Type B pancreatic cell (in vitro differentiated cells): ENCODE measurements at places on chromosomes 3 and 15. TPM values are rescaled to one million over a fixed set of nuclear protein-coding genes. Genes with fewer than 3 reads are reported as not detected.

The C15orf62 gene
- total RNA-seq = 1.1 and 1.3 TPM in 2 replicates

The TRPM1 gene
- total RNA-seq = 9.5 TPM in 1 of 2 replicates, not detected in the other

The CISH gene
- 4.1 and 7.0 TPM in 2 replicates for total RNA-seq

The GRK7 gene
- total RNA-seq = 0.10 TPM in 1 of 2 replicates, not detected in the other

The ARHGAP11A gene
- total RNA-seq = 21.7 and 52.6 TPM in 2 replicates

The DUOXA2 gene
- total RNA-seq = 0.17 and 0.52 TPM in 2 replicates

The GHSR gene
- total RNA-seq = not detected in 2 replicates

The AMT gene
- 12.5 and 21.6 TPM in 2 replicates for total RNA-seq

- no peak overlapping the region for H3K27ac ChIP-seq
- no peak overlapping the region for H3K4me3 ChIP-seq
- no peaks in the 10 kb centered on the region for H3K27me3 ChIP-seq
- no peaks in the 10 kb centered on the region for H3K36me3 ChIP-seq
- no peak for DNase-seq
Measured at GRCh38 chr3:191781044-191781443, 320.1 kb downstream of the PYDC2 start.

GRCh38 chr3:159513867-159514380 lies 474.7 kb upstream of the IL12A start:
- H3K4me1 ChIP-seq = no peaks in the 10 kb centered on the region
- no peak for DNase-seq
- no peak overlapping the region for H3K4me3 ChIP-seq
- no peaks in the 10 kb centered on the region for H3K36me3 ChIP-seq
- H3K27ac ChIP-seq = no peak overlapping the region
- H3K27me3 ChIP-seq = peaks cover 12% of the 10 kb centered on the region

GRCh38 chr3:102206511-102207031 lies 228.2 kb upstream of the ZPLD1 start:
- H3K36me3 ChIP-seq = no peaks in the 10 kb centered on the region
- no peak for DNase-seq
- H3K4me1 ChIP-seq = no peaks in the 10 kb centered on the region
- H3K4me3 ChIP-seq = no peak overlapping the region
- H3K27me3 ChIP-seq = no peaks in the 10 kb centered on the region
- no peak overlapping the region for H3K27ac ChIP-seq

DNA sequence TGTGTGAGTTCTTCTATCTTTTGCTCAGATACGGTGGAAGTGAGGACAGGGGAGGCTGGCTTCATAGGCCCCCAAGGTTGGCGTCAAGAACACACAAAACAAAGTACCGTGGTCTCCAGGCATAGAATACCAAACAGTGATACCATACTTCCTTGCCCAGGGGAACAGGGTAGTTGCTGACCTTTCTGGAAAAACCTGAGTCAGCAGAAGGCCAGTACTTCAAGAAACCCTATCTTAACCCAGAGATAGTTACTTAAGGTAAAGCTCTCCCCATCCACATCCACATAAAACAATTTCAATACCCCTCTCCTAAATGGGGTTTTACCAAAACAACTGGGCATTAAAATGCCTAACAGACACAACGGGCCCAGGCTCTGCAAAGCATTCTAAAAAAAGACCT lies 29.6 kb upstream of the RPS17 start:
- peaks cover 12% of the 10 kb centered on the region for H3K4me1 ChIP-seq
- H3K36me3 ChIP-seq = no peaks in the 10 kb centered on the region
- peaks cover 42% of the 10 kb centered on the region for H3K27me3 ChIP-seq
- H3K27ac ChIP-seq = no peak overlapping the region
- no peak overlapping the region for H3K4me3 ChIP-seq

- H3K4me1 ChIP-seq = no peaks in the 10 kb centered on the region
- no peak overlapping the region for H3K4me3 ChIP-seq
- no peak overlapping the region for H3K27ac ChIP-seq
- no peaks in the 10 kb centered on the region for H3K36me3 ChIP-seq
- no peaks in the 10 kb centered on the region for H3K27me3 ChIP-seq
- DNase-seq = no peak
Measured at GRCh38 chr3:100882571-100882984, 110.6 kb downstream of the ABI3BP start.

- DNase-seq = no peak
- H3K27me3 ChIP-seq = no peaks in the 10 kb centered on the region
- H3K36me3 ChIP-seq = no peaks in the 10 kb centered on the region
- peak overlapping the region; percentile 79 for H3K4me3 ChIP-seq
- H3K27ac ChIP-seq = peak overlapping the region; percentile 46
- peaks cover 60% of the 10 kb centered on the region for H3K4me1 ChIP-seq
Measured at GRCh38 chr3:69081583-69082262, 1.6 kb upstream of the UBA3 start.

GRCh38 chr3:89246326-89246725 lies 138.9 kb downstream of the EPHA3 start:
- no peak overlapping the region for H3K4me3 ChIP-seq
- peaks cover 4% of the 10 kb centered on the region for H3K4me1 ChIP-seq
- H3K36me3 ChIP-seq = no peaks in the 10 kb centered on the region
- H3K27me3 ChIP-seq = no peaks in the 10 kb centered on the region
- no peak overlapping the region for H3K27ac ChIP-seq

GRCh38 chr3:101279162-101279561 lies 41.2 kb downstream of the IMPG2 start:
- no peak for DNase-seq
- no peak overlapping the region for H3K4me3 ChIP-seq
- no peaks in the 10 kb centered on the region for H3K27me3 ChIP-seq
- H3K4me1 ChIP-seq = peaks cover 8% of the 10 kb centered on the region
- H3K36me3 ChIP-seq = no peaks in the 10 kb centered on the region

DNA sequence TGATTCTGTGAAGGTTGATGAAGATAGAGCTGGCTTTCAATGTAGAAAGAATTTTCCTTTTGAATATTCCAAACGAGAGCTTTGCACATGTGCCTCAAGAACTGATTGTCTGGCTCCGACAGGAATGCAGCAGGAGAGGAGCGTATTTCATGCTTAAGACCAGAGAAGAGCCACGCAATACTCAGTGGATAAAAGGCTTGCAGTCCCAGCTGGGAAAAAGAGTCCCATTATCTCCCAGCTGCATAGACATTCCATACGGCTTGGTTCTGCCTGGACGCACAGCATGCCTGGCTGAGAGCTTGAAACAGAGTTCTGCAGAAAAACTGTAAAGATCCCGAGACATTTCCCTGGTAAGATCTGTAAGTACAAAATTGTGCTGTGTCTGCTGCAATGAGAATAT lies at the start of gene CNTN6:
Gene CNTN6, plus strand, starts transcription at position 254 of the 400 bp plus-strand sequence. CDS start 54,985 bp downstream, outside the sequence.
- H3K36me3 ChIP-seq = peaks cover 3% of the 10 kb centered on the region
- H3K27me3 ChIP-seq = peaks cover 6% of the 10 kb centered on the region
- DNase-seq = no peak

- no peaks in the 10 kb centered on the region for H3K4me1 ChIP-seq
- H3K36me3 ChIP-seq = no peaks in the 10 kb centered on the region
- DNase-seq = no peak
Measured at GRCh38 chr3:46098319-46098761, 71.1 kb upstream of the XCR1 start.
